T follicular helper cell (primary cell): ENCODE measurements at places on chromosomes 7 and 10.

DNA sequence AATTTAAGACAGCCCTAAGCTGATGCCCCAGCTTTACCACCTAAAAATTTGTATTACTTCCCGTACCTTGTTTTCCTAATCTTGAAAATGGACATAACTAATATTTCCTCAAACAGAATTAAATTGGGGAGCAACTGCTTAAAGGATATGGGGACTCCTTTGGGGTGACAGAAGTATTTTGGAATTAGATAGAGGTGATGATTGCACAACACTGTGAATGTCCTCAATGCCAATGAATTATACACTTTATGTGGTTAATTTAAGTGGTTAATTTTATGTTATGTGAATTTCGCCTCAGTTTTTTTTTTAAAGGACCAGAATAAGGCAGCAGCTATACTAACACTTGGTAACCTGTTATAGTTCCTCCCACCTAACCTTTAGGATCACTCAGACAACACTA, 19.9 kb upstream of the NPFFR1 start:
- DNase-seq = no peak

- no peak for DNase-seq
Measured at GRCh38 chr7:8201846-8202441, 60.0 kb downstream of the ICA1 start.

DNA sequence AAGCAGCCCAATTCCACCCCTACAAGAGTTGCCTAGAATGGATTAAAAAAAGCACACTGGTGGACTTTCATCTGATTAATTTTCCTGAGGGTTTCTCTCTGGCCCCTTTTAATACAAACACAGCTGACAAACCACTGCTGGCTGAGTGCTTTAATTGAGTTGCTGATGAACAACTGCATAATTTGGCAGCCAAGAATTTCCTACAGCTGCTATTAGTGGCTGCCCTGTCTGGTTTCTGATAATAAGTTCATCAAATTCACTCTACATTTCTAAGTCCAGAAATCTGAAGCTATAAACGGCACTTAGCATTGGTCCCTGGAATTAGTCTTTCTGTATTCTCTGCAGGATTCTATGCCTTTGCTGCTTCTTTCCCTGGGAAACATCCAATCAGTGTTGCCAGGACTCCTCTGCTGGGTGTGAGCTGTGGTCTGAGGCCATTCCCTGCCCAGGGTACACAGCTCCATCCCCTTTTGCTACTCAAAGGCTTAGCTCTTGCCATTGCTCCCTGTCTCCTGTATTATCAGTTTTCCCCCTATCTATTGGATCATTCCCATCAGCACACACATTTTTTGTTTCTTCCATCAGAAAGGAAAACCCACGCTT, 110.6 kb downstream of the LSM5 start:
- DNase-seq = no peak

- no peak for DNase-seq
Measured at GRCh38 chr10:88245974-88246511, 337.1 kb downstream of the RNLS start.

GRCh38 chr10:130471486-130471885, 335.3 kb downstream of the GLRX3 start:
- DNase-seq = no peak

- no peak for DNase-seq
Measured at GRCh38 chr10:23884670-23885069, 324.3 kb upstream of the KIAA1217 start.
